Heart right ventricle (tissue), 16 donors: ENCODE measurements at places on chromosomes 3 and 15.

GRCh38 chr3:15272426-15273196, 59.8 kb downstream of the SH3BP5 start:
- no peak for DNase-seq

- DNase-seq = no peak
These were observed 119.5 kb downstream of the TMEM108 start for GRCh38 chr3:133157716-133158115.

- no peak for DNase-seq
These were observed 28.5 kb downstream of the COMMD2 start for GRCh38 chr3:149723781-149724180.

DNA sequence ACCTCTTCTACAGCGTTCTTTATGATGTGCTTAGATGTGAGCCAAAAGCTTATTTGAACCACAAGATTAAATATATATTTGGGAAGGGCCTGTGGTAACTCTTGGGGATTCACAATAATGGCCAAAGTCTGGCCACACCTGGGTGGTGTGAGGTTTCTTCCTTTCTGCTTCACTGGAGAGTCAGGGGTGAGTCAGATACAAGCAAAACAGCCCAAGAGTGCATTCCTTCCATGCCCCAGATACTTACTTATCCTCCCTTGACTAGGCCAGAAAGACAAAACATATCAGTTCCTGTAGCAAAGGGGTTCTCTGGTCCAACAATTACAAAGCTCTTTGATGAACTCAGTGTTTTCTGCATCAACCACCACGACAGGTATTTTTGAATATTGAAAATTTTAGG, 941 bp downstream of the ZBED2 start:
- no peak for DNase-seq

DNA sequence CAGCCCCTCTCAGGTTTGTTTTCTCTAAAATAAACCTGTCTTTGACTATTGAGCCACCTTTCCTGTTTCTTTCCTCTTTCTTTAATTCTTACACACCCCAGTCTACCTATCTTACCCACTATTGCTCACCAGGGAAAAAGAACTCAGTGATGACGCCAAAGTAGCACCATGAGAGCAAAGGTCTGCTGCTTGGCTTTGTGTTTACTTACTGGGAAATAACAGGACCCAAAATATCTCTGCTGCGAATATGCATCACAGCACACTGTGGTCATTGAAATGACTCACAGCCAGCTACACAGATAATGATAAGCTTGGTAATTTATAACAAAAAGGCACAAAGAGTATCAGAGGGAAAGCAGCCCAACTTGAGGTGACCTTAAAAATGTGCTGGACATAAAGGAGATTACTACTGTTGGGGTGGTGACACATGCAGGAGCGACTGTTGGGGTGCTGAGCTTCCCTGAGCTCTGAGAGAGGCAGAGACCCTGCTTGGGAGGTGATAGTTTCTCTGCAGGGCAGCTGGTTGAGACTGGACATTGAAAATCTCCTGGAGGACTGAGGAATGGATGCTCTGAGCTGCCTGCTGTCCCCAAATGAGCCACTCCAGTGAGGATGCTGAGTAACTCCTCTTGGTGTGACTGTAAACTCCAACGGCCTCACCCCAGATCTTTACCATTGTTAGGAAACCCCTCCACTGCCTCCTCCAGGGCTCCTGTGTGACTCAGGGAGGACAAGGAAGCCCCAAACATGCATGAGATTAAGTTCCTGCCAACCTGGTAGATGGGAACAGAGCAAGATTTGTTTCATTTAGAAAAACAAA, 14.5 kb downstream of the EFCAB12 start:
- no peak for DNase-seq
